ENCODE measurements at places on chromosomes 2 and 18. TPM values are rescaled to one million over a fixed set of nuclear protein-coding genes. Genes with fewer than 3 reads are reported as not detected.

GRCh38 chr18:24809173-24809950 is 348.9 kb downstream of the HRH4 start:
- H3K36me3 ChIP-seq = no peaks in the 10 kb centered on the region
- H3K4me3 ChIP-seq = no peak overlapping the region
- no peak for DNase-seq
- H3K27me3 ChIP-seq = no peaks in the 10 kb centered on the region
- no peak overlapping the region for H3K27ac ChIP-seq

GRCh38 chr2:240865391-240865790 is 3.2 kb upstream of the AGXT start:
- H3K36me3 ChIP-seq = no peaks in the 10 kb centered on the region
- H3K4me1 ChIP-seq = no peaks in the 10 kb centered on the region
- peaks cover 25% of the 10 kb centered on the region for H3K27me3 ChIP-seq
- DNase-seq = no peak

DNA sequence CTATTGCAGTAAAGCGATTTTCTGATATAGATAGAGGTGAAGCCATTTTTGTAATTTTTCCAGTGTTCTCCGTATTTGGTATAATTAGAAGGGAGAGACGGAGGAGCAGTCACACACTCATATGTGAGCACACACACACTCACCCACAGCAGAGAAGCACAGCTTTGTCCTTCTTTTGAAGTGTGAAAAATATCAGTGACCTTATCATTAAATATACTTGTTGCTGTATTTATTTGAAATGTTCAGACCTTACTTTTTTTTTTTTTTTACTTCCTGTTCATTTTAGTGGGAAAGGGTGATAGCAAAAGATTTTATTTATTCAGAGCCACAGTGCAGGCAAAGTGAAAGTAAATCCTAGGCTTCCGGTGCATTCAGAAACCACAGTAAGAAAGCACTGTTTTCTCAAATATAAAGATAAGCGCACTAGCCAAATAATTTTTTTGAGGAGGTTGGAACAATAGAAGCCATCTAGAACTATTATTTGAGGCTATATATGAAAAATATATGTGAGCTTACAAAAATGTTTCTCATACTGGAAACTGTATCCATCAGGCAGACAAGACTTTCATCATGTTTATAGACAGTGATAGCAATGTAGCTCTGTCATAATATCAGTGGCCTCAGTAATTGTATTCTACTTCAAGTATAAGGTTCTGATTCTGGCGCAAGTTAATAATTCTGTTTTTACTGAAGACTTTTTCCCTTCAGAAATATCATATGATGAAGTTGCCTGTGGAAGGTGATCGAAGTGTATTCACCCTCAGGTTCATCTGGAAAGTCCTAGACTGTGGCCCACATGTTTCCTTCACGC is 37.2 kb downstream of the TSHZ1 start:
- peaks cover 2% of the 10 kb centered on the region for H3K27me3 ChIP-seq
- H3K27ac ChIP-seq = peak overlapping the region; percentile 15

DNA sequence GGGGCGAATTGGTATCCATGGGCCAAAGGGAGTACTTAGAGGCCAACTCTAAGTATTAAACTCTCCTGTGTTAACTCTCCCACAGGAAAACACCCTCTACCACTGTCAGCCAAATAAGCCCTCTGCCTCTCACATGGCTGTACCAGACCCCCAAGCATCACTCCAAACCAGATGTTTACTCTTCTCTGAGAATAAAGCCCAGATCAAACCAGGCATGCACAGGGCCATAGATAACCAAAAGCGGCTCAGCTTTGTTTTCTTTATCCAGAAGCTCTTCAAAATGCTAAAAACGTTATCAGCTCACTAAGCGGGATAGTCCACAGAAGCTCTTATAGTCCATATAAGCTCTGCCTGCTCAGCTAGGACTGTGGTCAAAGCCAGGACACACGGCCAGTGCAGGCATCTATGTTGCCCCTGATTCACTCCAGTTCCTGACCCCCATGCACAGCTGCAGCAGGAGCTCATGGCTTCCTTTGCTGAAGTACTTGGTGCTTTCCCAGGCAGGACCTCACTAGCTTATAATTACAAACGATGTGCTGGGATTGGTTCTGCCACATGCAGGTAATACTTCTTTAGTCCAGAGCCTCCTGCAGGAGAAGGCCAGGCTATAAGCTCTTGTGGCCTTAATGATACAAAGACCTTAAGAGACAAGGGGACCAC is 21.0 kb upstream of the SEMA4C start:
- peaks cover 17% of the 10 kb centered on the region for H3K4me1 ChIP-seq
- no peak for DNase-seq
- no peak overlapping the region for H3K27ac ChIP-seq
- H3K4me3 ChIP-seq = no peak overlapping the region
- peaks cover 1% of the 10 kb centered on the region for H3K36me3 ChIP-seq

- H3K4me3 ChIP-seq = no peak overlapping the region
- H3K27ac ChIP-seq = no peak overlapping the region
- H3K36me3 ChIP-seq = no peaks in the 10 kb centered on the region
- DNase-seq = no peak
- H3K4me1 ChIP-seq = peaks cover 10% of the 10 kb centered on the region
- H3K27me3 ChIP-seq = no peaks in the 10 kb centered on the region
Observed at GRCh38 chr18:3358310-3358709, 91.7 kb upstream of the TGIF1 start.

DNA sequence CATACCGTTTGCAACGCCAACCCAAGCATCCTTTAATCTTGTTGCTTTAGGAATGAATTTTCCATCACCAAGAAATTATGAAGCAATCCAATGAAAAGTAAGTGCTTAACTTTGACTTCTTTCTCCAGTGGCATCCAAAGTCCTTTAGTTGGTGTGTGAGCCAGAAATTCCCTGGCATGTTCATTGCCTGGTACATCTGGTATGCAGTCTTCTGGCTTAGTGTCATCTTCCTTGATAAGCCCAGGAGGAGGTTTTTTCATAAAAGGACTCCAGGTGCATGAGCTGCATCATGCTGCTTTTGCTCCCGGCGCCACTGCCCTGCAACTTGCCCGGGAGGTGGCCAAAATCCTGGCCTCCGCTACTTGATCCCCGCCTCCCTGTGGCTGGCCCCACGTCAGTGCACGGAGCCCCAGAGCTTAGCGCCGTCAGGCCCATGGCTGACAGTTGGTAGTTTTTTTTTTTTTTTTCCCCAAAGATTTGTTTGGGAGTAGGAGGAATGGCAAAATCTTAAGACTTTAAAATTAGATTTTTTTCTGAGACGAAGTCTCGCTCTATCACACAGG is 58.7 kb downstream of the PUM2 start:
- H3K4me1 ChIP-seq = peaks cover 12% of the 10 kb centered on the region
- H3K36me3 ChIP-seq = peaks cover 16% of the 10 kb centered on the region
- H3K27ac ChIP-seq = no peak overlapping the region

DNA sequence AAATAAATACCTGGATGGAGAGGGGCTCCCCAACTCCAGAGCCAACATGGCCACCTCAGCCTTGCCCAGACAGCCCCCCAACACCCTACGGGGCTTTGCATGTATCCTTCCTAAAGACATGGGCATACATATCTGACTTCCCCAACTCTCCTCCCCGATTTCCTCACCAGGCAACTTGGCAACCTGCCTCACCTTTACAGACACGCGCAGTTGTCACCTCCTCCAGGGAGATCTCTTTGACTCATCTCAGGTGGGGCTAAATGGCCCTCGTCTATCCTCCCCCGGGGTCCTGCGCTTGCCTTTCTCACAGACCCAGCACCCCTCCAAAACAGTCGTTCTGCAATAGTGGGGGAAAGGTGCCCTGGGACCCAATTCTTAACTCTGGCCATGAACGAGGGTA is 10.6 kb upstream of the BIN1 start:
- no peaks in the 10 kb centered on the region for H3K36me3 ChIP-seq
- H3K4me3 ChIP-seq = no peak overlapping the region
- peaks cover 16% of the 10 kb centered on the region for H3K27me3 ChIP-seq
- no peak overlapping the region for H3K27ac ChIP-seq
- DNase-seq = no peak

DNA sequence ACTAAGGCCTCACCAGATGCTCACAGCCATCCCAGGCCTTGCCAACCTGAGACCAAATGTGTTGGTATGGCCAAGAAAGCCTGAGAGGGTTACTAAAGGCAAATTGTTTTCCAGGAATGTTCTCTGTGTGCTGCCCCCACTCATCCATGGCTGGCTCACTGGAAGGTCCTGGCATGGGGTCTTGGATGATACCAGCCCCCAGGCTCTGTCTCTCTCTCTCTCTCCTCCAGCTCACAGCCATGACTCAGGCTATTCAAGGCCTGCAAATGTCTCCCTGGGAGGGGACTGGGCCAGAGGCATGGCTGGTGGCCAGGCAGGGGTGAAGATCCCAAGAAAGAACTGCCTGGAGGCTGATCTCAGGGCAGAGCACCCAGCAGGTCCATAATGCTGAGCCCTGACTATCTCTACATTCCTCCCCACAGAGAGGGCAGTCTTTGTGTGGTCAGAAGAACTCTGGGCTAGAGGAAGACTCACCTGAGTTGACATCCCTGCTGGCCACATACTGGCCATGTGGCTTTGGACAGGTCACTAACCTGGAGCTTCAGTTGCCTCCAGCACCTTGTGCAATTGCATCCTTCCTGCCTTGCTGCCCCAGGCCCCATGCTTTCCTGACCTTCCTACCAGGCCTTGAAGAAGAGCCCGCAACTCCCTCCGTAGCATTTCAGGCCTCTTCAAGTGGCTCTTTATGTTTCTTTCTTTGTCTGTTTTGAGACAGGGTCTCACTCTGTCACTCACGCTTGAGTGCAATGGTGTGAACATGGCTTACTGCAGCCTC is 150.4 kb downstream of the ZFP36L2 start:
- no peak for DNase-seq
- no peaks in the 10 kb centered on the region for H3K4me1 ChIP-seq
- H3K36me3 ChIP-seq = no peaks in the 10 kb centered on the region
- H3K4me3 ChIP-seq = no peak overlapping the region

DNA sequence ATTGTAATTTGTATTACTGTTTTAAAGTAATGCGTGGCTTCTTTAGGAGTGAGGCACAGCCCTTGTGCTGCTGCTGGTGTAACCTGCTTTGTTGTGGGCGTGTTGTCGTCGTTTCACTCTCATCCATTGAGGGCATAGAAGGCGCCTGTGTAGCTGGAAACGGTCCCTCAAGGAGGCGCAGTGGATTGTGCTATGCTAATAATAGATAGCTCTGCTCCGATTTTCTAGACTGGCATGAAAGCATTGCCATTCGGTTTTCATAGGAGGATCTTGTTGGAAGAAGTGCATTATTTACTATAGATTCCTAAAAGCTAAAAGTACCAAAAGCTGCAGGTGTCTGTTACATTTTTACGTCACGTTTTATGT is 17.9 kb downstream of the RAB12 start:
- H3K27ac ChIP-seq = no peak overlapping the region
- no peak overlapping the region for H3K4me3 ChIP-seq
- no peak for DNase-seq
- H3K27me3 ChIP-seq = no peaks in the 10 kb centered on the region

DNA sequence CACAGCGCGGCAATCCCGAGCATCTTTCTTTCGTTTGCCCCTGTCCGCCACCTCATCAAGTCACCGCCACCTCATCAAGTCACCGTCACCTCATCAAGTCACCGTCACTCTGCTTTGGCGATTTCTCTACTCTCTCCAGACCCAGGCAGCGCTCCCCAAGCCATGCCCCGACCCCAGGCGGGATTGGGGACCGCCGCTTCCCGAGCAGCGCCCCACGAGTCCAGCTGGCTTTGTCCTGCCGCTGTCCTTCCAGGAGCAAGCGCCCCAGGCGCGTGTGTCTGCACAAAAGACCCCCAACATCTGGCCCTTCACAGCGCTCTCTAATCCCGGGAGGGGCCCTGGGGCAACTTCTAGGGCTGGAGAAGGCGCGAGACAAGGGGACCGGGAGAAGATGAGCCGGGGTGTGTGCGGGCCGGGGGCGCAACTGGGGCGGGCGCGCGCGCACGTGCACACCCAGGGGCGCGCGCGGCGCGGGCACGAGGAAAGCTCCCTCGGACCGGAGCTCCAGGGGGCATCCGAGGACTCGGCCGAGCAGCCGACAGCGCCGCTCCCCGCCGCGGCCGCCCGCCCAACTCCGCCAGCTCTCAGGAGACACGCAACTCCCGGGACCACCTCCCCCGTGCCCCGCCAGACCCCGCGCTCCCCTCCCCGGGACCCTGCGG is 633 bp upstream of the RNF152 start:
- H3K4me1 ChIP-seq = peaks cover 13% of the 10 kb centered on the region
- DNase-seq = peak; percentile 11
- H3K27ac ChIP-seq = peak overlapping the region; percentile 48
- no peaks in the 10 kb centered on the region for H3K36me3 ChIP-seq
- peaks cover 65% of the 10 kb centered on the region for H3K27me3 ChIP-seq
- peak overlapping the region; percentile 82 for H3K4me3 ChIP-seq

GRCh38 chr2:152594022-152594766 is 123.1 kb downstream of the PRPF40A start:
- no peaks in the 10 kb centered on the region for H3K27me3 ChIP-seq
- H3K27ac ChIP-seq = peak overlapping the region; percentile 18
- no peak for DNase-seq

DNA sequence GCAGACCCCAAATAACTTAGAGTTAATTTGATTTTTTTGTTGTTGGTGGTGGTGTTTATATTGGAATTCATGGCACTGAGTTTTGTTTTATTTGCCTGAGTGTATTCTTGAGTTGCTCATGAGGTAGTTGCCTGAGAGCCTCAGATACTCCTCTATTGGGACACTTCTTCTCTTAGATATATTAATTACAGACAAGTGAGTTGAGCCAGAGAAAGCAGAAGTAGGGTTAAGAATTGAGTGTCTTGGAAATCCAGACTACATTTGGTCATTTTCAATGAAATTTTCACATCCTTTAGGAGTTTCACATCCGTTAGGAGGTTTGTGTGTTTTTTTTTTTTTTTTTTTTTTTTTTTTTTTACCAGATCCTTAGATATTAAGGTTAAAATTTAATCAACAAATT is 29.0 kb downstream of the FMNL2 start:
- no peak overlapping the region for H3K27ac ChIP-seq
- no peak for DNase-seq
- H3K4me3 ChIP-seq = no peak overlapping the region

DNA sequence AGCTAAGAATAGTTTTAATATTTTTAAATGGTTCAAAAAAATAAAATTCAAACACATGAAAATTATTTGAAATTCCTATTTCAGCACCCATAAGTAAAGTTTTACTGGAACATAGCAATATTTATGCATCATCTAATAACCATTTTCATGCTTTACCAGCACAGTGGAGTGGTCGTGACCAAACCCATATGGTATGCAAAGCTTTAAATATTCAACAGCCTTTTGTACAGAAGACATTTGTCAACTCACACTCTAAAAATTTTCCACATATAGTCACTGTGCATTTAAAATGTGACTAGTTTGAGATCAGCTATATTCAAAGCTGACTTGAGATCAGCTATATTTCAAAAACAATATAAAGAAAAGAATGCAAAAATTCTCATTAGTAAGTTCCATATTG is 46.2 kb downstream of the PUM2 start:
- DNase-seq = no peak
- H3K4me3 ChIP-seq = no peak overlapping the region
- H3K4me1 ChIP-seq = peaks cover 11% of the 10 kb centered on the region

FARP2 gene
- total RNA-seq = 36.6 TPM

IL36B gene
- not detected for total RNA-seq

CAB39 gene
- total RNA-seq = 170 TPM

CELF4 gene
- total RNA-seq = not detected

Measured in activated T-helper 1 cell treated with anti-CD3 and anti-CD28 coated beads, Interleukin-12 subunit alpha, Interleukin-12 subunit beta, Interleukin-2, Interleukin-4 antibody, amounts not matched to agents 30 ng/mL and 10 ng/mL and 1 ng/mL, durations not matched to agents 14 hours and 24 hours and 36 hours (primary cell).